ENCODE measurements at places on chromosomes 16 and 17.

DNA sequence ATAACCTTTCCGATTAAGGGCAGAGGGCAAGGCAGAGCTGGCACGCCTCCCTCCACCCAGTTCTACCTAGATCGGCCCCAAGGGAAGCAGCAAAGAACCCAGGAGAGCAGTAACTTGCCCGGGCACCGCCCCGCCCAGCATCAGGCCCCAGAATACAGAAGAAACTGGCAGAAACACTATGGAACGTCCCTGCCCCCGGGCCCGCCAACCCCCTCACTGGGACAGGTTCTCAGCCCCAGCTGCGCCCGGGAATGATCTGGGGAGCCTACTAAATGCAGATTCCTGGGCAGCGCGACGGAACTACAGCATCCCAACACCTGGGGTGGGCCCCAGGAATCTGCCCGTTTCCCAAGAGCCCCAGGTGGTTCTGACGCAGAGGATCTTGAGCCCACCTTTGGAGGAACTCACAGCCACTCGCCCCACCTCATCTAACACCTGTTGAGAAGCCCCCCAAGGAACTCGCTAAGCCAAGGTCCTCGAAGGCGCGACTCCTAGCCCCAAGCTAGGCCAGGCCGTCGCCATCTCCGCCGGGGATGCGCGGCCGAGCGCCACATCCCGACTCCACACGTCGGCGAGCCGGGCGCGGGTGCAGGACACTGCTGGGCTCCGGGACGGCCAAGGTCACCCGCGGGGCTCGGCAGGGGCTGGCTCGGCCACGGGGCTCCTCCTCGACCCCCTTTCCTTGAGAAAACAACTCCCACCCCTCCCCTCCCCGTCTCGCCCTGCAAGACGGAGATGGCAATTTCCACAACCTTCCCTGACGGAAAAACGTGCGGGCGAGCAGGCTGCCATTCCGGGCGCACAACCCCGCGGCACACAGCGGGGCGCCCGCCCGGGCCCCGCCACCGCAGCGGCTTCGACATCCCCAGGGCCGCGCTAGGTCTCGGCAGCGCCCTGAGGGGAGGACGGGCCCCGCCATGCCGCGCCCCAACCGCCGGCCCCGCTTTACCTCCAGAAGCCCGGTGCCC is 913 bp downstream of the CDIP1 start:
- no peak overlapping the region for H3K27ac ChIP-seq
- H3K27me3 ChIP-seq: peaks cover 5% of the 10 kb centered on the region
- no peak overlapping the region for H3K4me3 ChIP-seq
- H3K36me3 ChIP-seq: no peaks in the 10 kb centered on the region
- no peak for DNase-seq

GRCh38 chr17:33989361-33990148 is 265.5 kb upstream of the CCL2 start:
- no peak overlapping the region for H3K27ac ChIP-seq
- H3K4me3 ChIP-seq: no peak overlapping the region
- no peaks in the 10 kb centered on the region for H3K36me3 ChIP-seq
- H3K4me1 ChIP-seq: no peaks in the 10 kb centered on the region

DNA sequence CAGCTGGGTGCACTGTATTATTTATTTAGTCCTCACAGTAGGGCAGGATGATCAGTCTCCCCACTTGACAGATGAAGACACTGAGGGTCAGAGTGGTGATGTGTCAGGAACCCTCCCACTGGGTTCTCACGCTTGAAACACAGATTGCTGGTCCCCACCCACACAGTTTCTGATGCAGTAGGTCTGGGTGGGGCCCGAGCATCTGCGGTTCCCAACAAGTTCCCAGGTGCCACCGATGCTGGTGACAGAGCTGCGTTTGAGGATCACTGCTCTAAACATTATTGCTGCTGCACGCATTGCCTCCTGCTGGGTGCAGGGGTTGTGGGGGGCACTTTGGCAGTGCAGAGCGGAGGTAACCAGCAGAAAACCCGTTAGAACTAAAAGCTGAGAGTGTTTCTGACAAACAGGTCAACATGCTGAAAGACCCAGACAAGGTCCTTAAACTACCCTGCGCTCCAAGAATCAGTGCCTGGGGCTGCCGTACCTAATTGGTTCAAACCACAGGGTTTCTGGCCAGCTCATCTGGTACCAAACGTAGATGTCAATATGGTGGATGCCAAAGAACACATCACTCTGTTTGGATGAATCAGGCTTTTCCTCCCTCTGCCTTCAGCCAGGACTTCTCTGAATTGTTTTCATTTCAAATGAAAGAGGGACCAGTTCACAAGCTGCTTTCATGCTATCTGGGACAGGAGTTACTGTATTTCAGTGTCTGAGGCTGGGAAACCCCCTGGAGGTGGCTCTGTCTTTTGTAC is 76.0 kb downstream of the ABCC1 start:
- H3K4me1 ChIP-seq: no peaks in the 10 kb centered on the region
- peaks cover 50% of the 10 kb centered on the region for H3K36me3 ChIP-seq
- no peak overlapping the region for H3K27ac ChIP-seq
- no peaks in the 10 kb centered on the region for H3K27me3 ChIP-seq

- peak overlapping the region; percentile 71 for H3K27ac ChIP-seq
- no peak for DNase-seq
- H3K4me3 ChIP-seq: no peak overlapping the region
- peaks cover 28% of the 10 kb centered on the region for H3K36me3 ChIP-seq
These were observed 345 bp upstream of the DCXR start for GRCh38 chr17:82037889-82038195.

DNA sequence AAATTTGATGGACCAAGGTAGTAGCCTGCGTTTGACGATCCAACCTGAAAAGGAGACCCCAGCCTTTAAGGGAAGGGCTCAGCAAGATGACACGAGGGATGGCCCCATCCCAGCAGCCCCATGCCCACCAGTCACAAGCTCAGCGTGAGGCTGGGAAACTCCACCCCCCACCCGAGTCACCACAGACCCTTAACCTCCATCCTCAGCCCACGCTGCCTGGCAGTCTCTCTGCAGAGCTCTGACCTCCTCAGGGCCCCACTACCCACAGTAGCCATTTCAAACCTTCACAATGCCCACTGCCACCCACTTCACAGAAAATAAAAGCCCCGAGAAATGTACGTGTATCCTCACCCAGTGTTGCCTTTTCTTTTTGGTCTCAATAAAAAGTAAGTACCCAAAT is 18.7 kb downstream of the USP36 start:
- DNase-seq: no peak
- peaks cover 37% of the 10 kb centered on the region for H3K4me1 ChIP-seq
- no peak overlapping the region for H3K27ac ChIP-seq

Measured in DND-41 (cell line).